NCI-H2081 (cell line): ENCODE measurements at places on chromosomes 6 and 20.

- no peak for DNase-seq
These were observed 27.6 kb downstream of the ZNF311 start for GRCh38 chr6:28977341-28978132.

- DNase-seq, result no peak
These were observed 43.2 kb downstream of the RAB44 start for GRCh38 chr6:36740818-36741179.

DNA sequence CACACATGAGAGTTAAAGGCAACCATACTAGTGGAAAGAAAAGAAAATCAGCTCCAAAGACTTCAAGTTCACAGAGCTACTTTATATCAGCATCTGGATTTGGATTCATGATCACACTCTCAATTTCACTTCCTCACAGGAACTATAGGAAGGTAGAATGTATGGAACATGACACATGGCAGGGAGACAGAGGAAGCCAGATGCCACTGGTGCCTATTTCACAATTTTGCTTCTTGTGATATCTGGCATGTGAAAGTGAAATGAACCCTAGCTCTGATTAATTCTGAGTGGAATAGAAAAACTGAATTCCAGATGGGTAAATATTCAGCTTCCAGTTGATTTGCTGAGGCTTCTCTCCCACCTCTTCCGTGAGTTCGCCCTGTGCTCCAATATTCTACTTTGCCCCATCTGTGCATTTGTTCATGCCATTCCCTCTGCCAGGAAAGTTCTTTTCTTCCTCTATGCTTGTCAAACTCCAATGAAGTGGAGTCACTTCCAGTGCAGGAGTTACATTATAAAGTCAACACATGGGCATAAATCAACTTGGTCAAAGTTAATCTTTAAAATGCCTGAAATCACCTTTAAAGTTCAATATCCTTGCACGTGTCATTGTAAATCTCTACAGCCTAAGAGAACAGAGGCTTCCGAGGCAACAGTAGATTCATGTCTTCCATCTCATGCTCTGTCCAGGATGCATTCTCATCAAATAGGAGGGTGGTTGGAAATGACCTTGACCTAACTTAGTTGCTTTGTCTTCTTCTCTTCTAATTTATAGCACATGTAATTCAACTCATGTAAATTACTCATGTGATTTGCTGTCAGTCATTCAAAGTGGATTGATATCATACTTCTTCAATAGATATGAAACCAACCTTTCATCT, 275.3 kb downstream of the HIVEP2 start:
- no peak for DNase-seq

- no peak for DNase-seq
These were observed 49.1 kb upstream of the PLCB1 start for GRCh38 chr20:8082989-8083388.

DNA sequence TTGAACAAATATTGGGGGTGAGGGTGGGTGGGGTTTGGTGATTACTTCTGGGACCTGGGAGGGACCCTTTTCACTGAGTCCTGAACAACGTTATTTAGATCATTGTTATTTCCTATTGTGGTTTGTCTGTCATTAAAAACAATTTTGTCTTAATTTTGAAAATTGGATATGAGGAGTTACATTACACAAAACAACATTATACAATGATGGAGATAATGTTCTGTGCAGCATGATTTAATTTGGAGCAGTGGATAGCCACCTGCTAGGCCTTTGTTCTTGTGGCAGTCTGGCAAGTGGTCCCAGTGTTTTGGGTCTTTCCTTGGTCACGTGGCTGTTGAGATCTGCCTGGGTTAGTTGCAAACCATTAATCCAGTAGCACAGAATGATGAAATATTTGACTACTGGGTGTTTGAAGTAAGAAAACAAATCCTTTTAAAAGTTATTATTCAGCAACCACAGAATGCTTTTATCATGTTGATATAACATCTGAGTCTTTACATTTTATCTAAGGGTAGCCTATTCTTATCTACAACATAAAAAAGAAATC, 172.8 kb downstream of the CDKAL1 start:
- DNase-seq, result peak; percentile 94

DNA sequence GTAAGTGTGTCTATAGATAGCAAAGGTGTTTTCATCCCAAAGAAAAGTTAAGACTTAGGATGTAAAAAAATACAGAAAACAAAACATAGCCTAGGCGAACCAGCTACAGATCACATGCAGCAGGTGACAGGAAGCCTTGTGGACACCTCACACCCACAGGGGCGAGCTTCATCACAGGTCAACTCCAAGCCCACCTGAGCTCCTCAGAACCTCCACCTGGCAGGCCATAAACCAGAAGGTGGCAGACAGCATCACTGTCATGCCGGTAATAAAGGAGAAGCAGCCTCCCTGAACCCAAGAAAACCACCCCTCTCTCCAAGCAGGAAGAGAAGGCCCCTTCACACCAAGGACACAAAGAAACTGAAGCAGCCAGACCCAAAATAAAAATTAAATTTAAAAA, 1.0 kb downstream of the RALGAPA2 start:
- no peak for DNase-seq

- no peak for DNase-seq
These were observed 48.2 kb downstream of the HBS1L start for GRCh38 chr6:135006386-135006914.

DNA sequence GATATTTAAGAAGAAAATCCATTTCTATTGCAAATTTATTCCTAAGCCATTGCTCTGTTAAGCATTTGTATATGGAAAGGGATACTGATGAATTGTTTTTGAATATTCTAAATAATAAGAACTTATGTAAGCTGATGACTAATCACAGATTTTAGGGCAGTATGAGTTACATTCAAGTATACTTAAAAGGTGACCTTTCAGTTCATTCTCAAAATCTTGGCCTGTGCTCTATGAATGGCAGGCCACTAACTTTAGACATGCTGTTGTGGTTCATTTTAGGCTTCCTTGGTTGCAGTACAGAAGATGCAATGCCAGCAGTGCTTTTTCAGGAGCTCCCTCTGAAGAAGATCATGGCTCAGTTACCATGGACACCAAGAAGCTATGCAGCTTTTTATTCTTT, 380.4 kb downstream of the CENPW start:
- DNase-seq, result no peak

DNA sequence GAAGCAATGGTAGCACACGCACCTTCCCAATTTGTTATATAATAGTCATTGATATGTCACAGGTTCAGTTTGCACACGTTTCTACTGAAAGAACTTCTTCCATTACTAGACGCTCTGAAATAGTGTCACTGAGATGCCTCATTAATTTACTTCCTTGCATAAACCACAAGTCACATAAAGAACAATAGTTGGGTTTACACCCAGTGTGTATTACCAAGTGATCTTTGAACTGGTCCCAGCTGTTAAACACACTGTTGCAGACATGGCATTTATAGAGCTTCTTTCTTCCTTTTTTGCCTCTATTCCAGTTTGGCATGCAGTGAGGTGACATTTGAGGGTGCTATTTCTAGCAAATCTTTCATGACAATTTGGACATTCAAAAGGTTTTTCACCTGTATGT, 245.3 kb downstream of the EPM2A start:
- no peak for DNase-seq
